ENCODE measurements at places on chromosomes 12 and 14. TPM values are rescaled to one million over a fixed set of nuclear protein-coding genes. Genes with fewer than 3 reads are reported as not detected.

- no peak for DNase-seq
These were observed 3.7 kb upstream of the TAS2R19 start for GRCh38 chr12:11026118-11026517.

GRCh38 chr12:104513681-104514080, 56.9 kb downstream of the CHST11 start:
- no peak for DNase-seq

SLCO1B1 gene
- not detected for total RNA-seq

SYT1 gene
- total RNA-seq = 0.17 TPM

LIN52 gene
- total RNA-seq = 6.9 TPM

All from left ventricle myocardium superior (tissue), 1 donor.